Effector memory CD4-positive, alpha-beta T cell (primary cell): ENCODE measurements at places on chromosomes 2 and 18.

DNA sequence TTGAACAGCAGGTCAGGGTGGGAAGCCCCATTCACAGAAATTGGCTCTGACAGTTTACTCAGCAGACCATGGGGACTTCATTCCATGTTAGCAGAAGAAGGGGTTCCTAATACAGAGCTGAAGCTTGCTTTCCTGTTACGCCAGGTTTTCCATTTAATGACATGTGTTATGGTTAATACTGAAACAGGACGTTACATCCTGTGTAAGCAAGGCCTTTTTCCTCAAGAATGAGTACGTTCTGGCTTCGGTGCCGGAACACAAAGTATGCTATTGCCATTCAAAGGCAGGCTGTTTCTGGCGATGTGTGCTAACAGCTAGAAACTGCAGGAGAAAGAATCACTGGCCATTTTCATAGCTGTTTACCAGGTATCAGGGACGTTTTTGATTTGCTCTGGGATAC lies 190.4 kb downstream of the SNTG2 start:
- DNase-seq: no peak

- no peak for DNase-seq
Measured at GRCh38 chr18:21391074-21391673, 149.1 kb downstream of the GREB1L start.

- DNase-seq: no peak
Measured at GRCh38 chr2:221068123-221068522, 504.0 kb downstream of the EPHA4 start.

- DNase-seq: no peak
Measured at GRCh38 chr18:13480571-13481255, 245.6 kb downstream of the FAM210A start.

- no peak for DNase-seq
Measured at GRCh38 chr2:126876631-126877030, 22.1 kb upstream of the TEX51 start.

GRCh38 chr2:128304715-128305554 lies 13.7 kb downstream of the HS6ST1 start:
- no peak for DNase-seq

DNA sequence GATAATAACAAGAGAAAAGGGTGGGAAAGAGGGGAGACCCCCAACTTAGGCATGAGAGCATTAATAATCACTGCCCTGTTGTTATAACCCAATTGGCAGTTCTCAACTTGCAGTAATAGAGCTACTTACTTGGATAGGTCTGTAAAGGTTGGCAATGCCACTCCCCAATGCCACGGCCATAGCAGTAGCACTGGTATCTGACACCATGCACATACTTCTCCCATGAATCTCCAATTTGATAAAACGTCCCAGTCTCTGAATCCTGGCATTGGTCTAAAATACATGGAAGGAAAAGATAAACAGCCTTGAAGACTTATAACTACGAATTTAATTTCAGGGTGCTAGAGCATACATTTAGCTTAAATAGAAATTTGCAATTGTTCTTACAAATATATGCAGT lies 16.8 kb downstream of the FN1 start:
- no peak for DNase-seq

- DNase-seq: no peak
Measured at GRCh38 chr2:21821672-21822227, 698.0 kb downstream of the TDRD15 start.

- DNase-seq: no peak
Measured at GRCh38 chr2:18346344-18346743, 214.1 kb downstream of the RDH14 start.

- DNase-seq: no peak
Measured at GRCh38 chr2:223692191-223692947, 90.2 kb upstream of the SCG2 start.

- DNase-seq: no peak
Measured at GRCh38 chr2:64846177-64846576, 143.0 kb upstream of the SLC1A4 start.

- DNase-seq: no peak
Measured at GRCh38 chr2:207107551-207107950, 58.2 kb downstream of the KLF7 start.

- DNase-seq: no peak
Measured at GRCh38 chr2:238848691-238848975, 748 bp downstream of the TWIST2 start.

GRCh38 chr2:59905731-59906130 lies 647.7 kb downstream of the BCL11A start:
- no peak for DNase-seq

DNA sequence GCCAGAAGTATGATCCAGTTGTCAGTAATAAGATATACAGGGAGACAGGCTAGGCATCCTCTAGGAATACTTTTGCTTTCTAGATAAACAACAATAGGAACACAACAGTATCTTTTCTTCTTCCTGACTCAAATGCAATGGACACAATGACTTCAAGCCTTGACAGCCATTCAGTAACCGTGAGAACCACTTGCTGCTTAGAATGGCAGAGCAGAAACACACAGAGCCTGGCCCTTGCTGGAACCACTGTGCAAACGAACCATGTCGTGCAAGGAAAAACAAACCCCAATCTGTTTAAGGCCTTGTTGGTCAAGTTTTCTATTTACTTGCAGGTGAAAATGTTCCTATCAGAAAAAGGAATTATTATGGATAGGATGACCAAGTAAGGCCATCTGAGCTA lies 18.8 kb downstream of the TRIP12 start:
- no peak for DNase-seq

GRCh38 chr2:237704501-237705434 lies 77.4 kb downstream of the LRRFIP1 start:
- no peak for DNase-seq

- no peak for DNase-seq
Measured at GRCh38 chr18:56284319-56284718, 354.1 kb downstream of the TXNL1 start.

DNA sequence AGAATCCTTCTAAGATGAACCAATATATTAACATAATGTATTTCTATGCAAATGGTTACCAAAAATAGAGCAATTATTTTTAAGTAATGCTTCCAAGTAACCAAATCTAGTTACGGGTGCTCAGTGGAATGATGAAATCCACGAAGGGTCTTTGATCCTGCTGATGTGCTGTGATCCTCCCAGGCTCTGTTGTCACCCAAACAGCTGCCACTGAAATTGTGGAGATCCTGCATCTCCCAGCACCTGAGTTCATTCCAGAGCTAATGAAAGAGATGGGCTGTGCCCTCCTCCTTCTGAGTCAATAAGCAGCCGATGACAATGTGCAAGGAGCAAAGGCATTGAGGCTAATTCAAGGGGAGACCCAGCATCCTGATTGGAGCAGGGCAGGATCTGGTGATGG lies 362.4 kb upstream of the SOX11 start:
- DNase-seq: no peak

DNA sequence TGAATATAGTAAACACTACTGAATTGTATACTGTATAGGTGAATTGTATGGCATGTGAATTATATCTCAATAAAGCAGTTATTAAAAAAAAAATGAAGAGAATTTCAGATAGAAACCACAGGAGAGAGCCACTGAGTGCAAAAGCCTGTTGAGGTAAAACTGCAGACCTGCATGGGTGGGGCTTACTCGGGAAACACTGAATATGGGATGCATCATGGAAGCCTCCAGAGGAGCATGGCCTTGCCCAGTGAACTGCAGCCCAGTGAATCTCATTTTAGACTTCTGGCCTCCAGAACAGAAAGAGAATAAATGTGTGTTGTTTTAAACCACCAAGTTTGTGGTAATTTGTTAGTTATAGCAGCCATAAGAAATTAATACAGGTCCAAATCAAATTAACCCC lies 15.7 kb downstream of the GPATCH11 start:
- DNase-seq: no peak

GRCh38 chr2:188437537-188437936 lies 145.9 kb downstream of the GULP1 start:
- DNase-seq: no peak

DNA sequence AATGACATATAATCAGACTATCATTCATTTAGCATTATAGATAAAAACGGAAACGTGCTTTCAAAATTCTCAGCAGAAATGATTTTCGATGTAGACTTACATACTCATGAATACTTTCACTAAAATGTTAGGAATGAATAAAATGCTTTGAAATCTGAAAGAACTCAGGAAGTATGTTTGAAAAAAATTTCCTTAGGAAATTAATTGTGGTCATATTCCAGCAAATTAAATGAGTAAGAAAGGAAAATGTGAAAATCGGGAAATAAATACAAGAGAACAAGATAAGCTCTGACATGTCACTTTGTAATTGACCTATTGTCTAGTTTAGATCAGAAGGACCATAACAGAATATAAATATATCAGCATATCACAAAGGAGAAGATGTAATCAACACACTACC lies 981.0 kb upstream of the CDH2 start:
- no peak for DNase-seq

DNA sequence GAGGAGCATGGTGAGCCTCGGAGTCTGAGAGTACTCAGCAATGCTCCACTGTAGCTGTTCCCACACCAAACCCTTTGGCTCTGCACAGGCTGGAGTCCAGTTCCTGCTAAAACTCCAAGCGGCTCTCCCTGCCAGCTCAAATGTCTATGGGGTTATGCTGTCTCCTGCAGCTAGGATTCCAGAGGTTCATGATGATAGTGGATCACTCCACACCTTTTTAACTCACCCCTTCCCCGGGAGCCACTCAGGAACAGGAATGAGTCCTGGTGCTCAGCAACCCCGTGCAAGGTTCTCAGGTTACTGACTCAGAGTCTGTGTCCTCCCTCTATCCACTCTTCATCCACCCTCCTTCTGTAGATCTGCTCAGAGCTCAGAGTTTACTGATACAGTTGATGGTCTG lies 410.0 kb downstream of the CDH19 start:
- DNase-seq: no peak
